ENCODE measurements at places on chromosomes 11 and 22.

GRCh38 chr11:75733431-75734107 lies 15.9 kb downstream of the MOGAT2 start:
- DNase-seq = no peak

GRCh38 chr11:45285930-45286632 lies at the start of gene SYT13:
Gene SYT13 (minus strand): TSS chr11:45286341. CDS start chr11:45286207, 134 bp downstream.
- DNase-seq = no peak

DNA sequence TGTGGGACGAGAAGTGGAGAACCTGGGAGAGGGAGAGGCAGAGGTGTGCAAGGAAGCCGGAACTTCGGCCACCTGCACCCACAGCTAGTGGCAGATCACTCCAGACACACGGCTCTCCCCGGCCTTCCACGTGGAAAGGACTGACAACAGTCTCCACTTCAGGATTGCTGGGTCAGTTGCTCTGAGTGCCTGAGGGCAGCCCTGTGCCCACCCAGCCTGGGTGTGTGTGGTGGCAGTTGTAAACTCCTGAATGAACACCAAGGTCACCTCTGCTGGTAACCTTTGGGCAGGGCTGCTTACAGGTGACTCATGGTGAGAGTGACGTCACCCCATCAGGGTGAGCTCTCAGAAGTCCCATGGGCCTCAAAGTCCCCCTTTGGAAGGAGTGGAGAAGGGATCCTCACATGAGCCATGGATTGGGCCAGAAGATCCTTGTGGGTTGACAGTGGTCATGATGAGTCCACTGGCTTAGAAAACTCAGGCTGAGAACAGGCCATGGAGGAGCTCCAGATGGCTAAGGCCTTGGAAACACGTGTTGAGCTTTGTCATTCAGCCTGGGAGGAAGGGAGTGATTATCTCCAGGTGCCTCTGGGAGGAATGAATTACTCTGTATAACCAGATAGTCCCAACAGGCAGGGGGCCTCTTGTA lies 71.3 kb downstream of the BCR start:
- peak; percentile 38 for DNase-seq

GRCh38 chr11:31301549-31302510 lies 67.7 kb downstream of the DCDC1 start:
- no peak for DNase-seq

DNA sequence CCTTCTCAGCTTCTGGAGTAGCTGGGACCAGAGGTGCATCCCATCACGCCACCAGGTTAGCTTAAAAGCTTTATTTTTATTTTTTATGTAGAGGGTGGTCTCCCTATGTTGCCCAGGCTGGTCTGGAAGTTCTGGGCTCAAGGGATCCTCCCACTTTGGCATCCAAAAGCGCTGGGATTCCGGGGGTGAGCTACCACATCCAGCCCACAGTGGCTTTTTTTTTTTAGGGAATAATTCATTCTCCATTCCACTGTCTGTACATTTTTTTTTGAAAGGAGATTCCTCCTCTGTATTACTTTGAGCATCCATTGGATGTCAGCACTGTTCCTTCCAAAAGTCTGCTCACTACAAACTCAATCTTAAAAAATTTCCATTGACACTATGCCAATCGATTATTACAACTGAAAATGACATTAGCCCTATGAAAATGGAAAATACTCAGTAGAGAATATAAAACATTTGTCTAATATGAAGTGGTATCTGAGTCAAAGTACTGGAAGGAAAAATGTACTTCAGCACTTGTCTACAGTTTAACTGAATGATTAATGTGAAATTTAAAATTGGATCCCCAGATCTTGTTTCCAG lies 1.3 kb upstream of the LPXN start:
- peak; percentile 13 for DNase-seq

- no peak for DNase-seq
Observed at GRCh38 chr11:134647066-134647743, 235.2 kb upstream of the B3GAT1 start.

DNA sequence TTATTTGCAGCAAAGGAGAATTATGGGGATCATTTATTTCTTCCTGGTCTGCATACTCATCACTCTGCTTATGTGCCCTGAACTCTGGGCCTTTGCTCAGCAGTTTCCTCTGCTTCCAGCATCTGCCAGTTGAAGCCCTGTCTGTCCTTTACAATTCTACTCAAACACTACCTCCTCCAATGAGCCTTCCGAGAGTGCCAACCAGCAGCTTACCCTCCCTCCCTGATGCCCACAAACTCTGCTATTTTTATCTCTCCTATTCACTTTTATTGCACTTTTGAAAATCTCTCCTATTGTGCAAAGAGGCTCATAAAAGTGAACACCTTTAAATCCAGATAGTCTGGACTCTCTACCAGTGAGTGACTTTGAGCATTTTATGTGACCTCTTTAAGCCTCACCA lies 3.6 kb upstream of the ME3 start:
- no peak for DNase-seq

DNA sequence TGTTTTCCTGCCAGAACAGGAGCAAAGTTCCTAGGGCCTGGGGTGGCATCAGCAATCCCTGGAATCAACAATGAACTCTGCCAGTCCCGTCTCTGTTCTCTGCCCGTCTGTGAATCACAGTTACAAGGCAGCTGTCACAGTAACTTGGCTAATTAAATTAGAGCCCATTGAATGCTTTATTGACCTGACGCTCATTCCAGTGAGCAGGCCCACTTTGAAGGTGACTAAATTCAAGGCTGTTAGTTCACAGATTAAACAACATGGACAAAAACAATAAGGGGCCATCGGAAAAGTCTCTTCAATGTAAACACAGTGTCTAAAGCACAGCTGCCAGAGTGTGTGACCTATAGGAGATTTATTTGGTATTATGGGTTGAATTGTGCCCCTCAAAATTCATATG lies 17.7 kb upstream of the TMPRSS5 start:
- DNase-seq = no peak

GRCh38 chr11:120923866-120924508 lies 99.9 kb upstream of the TBCEL start:
- no peak for DNase-seq

DNA sequence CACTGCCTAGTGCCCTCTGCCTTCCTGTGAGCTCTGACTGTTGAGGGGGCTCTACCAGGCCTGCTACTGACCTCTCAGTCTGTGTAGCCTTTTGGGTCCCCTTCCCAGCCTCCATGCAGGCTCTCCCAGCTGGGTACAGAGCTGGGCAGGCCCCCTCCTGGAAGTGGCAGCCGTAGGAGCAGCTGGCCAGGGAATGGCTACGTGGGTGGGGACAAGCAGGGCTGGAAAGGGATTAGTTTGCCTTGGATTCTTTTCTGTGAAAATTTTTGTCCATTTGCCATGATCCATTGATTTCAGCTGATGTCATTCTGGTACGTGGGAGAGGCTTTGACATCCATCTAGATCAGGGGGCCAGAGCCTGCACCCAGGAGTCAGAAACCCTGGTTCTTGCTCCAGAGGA lies 23.9 kb upstream of the NECTIN1 start:
- DNase-seq = no peak

DNA sequence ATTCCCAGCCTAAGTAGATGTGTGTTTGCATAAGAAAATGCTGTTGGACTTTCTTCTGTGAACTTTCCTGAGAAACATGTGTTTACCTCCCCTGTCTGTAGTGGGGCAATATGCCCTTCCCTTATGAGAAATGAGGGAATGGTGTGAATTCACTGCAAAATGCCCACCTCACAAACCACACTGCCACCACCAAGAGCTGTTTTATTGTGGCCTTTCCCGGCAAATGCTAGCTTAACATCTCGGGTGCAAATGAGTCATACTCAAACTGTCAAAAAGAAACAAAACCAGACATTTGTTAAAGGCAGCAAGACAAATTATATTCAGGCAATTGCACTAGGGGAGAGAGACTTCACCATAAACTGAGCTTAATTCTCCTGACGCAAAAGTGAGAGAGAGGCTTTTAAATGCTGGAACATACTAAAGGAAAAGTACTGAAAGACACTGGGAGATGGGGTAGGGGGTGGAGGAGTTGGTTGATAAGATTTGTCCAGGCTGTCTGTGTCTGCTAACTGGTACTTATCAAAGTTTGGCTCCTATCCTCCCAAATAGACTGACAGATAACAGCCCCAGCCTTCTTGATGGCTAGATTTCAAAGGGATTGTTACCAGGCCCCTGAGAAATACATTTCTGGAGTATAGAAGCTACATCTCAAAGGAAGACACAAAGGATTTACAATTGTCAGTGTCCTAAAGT lies 70.9 kb upstream of the OR5AK2 start:
- DNase-seq = no peak

- no peak for DNase-seq
Observed at GRCh38 chr22:26573026-26573662, 16.8 kb downstream of the TPST2 start.

- no peak for DNase-seq
Observed at GRCh38 chr22:27596133-27596870, 205.3 kb downstream of the MN1 start.

DNA sequence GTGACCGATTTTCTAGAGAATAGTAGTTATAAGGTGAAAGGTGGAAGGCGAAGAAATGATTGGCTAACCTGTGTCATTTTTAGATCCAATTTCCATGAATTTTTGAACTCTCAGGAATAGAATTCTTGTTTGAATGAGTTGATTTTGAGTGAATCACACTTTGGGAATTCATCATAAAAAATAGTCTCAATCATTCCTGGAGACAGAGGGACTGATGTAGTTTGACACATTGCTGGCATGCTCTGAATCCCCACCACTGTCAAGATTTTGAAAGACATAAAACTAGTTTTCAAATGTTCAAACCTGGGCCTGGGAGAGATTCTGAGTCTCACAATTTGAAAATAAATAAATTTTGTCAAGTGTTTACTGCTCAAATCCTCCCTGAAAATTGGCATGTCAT lies 861.4 kb upstream of the RAG2 start:
- peak; percentile 3 for DNase-seq

DNA sequence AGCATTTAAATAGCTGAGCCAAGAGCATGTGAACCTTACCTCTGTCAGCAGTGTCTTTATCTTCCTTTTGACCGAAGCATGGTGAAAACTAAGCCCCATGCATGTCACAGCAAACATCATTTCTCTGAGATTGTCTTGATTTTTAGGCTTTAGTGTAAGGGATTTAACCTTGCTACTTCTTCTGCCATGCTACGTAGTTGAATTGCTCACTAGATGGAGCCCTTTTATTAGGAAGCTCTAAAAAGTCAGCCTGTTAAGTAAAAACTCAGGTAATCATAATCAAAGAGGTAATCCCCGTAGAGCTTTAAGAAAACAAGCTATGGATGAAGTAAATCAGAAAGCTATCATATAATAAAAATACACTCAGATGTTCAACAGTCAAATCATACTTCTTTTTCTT lies 149.5 kb downstream of the PGR start:
- DNase-seq = no peak

- no peak for DNase-seq
Observed at GRCh38 chr11:16403448-16403803, 47.1 kb upstream of the SOX6 start.

- DNase-seq = no peak
Observed at GRCh38 chr11:110471371-110471770, 41.6 kb downstream of the FDX1 start.

DNA sequence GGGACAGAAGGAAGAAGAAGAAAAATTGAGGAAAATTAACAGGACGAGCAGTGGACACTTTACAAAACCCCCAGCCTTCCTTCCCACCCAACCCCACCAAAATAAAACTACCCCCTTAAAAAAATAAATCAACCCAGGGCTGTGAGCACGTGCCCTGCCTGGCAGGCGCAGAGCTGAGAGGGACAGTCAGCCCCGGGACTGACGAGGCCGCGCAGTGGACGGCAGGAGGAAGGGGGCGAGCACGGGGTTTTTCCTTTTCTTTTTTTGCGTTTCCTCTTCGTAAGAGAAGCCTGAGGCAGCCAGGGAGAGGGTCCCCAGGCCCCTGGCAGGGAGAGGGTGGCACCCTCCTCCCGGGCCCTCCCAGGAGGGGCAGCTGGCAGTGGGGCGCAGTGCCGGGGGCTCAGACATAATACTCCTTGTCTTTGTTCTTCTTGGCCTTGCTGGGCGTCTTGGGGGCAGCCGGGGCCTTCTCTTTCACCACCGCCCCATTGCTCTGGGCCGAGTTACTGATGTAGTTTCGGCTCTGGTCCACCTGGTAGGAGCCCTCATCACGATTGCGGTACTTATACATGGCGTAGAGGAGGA lies 15.9 kb downstream of the SLC22A12 start:
- no peak for DNase-seq

GRCh38 chr11:27524155-27524554 lies 17.6 kb upstream of the LIN7C start:
- DNase-seq = peak; percentile 13

DNA sequence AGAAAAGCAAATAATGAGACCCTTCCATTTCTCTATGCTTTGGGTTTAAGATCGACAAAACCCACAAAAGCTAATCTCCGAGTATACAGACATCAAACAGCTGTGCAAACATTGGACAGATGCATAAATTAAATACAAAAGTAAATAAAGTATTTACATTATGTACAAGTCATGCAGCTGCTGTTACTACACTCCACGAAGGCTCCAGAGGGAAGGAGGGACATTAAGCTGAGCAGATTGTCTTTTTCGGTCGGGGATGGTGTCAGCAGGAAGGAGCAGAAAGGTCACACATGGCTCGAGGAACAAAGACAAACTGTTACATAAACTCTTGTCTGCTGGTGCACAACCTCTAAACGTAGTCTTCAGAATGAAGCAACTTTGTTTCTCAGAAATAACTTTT lies 88.8 kb upstream of the BARX2 start:
- DNase-seq = no peak

DNA sequence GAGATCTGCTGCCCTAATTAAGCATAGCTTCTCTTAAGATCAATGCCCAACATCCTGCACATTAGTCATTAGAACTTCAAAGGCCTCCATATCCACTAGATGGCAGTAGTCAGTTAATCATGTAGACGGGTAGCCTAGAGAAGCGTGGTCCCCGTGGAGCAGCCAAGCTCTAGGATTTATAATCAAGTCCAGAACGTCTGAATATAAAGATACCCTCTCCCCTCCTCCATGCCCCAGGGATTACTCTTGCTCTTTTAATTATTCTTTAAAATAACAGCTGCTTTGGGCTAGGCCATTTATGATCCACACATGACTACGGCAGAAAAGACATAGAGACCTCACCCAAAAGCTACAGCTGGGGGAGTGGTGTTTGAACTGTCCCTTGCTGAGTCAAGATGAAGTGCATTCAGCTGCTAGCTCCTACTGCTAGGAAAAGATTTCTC lies 327.6 kb upstream of the PLET1 start:
- DNase-seq = peak; percentile 78

GRCh38 chr11:133118563-133119268 lies 413.6 kb downstream of the OPCML start:
- DNase-seq = no peak

DNA sequence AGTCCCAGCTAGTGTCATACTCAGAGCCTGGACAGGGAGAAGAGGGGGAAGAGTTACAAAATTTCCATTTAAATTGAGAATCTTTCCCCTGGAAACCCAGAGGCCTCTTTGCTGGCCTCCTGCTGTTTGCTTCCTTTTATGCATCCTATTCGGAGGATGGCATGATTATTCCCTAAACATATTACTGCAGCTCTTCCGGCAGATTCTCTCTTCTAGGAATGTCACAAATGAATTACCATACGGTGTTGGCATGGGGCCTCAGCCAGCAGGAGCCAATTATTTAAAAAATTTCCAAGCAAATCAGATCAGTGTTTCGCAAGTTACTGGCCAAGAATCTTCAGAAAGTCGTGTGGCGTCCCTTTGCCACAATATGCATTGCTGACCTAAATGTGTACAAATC lies 326.7 kb upstream of the NCAM1 start:
- DNase-seq = no peak
